ENCODE measurements at places on chromosomes 12 and 14.

DNA sequence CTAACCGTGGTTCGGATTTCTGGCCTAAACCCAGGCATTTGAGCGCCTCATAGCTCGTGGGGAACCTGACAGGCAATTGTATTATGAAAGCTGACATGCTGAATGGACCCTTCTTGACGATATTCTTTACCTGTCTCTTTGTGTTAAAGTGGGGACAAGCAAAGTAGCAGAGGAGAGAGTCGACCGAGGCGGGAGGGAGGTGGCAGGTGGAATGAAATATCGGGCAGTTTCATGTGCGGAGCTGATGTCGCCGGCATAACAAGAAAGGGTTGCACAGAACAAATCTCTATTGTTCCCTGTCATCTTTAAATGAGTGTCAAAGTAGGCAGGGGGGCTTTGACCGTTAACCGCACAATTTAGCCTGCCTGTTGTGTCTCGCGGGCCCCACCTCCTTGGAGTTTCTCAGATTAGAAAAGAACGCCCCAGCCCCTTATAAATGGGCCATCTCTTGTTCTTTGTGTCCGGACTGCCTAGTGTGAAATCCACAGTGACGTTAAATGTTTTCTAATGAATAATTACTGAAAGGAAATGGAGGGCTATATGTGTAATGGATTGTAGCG is 11.5 kb downstream of the MYO1H start:
- DNase-seq: no peak

DNA sequence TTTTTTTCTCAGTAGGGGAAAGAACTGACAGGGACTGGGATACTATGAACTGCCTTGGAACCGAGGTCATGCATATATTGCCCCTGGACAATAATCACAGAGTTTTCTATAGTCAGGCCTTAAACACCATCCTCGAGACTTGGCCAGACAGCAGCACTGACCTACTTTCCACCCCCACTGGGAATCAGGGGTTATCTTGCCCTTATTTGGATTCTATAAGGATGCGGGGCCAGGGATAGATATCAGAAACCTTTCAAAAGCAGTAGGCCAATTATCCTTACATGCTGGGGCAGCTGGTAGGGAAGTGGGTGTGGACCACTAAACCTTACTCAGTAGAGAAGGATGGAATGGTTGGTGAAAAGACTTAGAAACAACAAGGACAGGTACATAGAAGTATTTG is 2.0 kb downstream of the ZNF219 start:
- DNase-seq: no peak

- no peak for DNase-seq
Measured at GRCh38 chr12:89080793-89081465, 271.4 kb downstream of the DUSP6 start.

GRCh38 chr12:83040339-83040738 is 353.6 kb downstream of the TMTC2 start:
- no peak for DNase-seq

GRCh38 chr14:90423166-90423565 is 26.3 kb downstream of the CALM1 start:
- DNase-seq: no peak

DNA sequence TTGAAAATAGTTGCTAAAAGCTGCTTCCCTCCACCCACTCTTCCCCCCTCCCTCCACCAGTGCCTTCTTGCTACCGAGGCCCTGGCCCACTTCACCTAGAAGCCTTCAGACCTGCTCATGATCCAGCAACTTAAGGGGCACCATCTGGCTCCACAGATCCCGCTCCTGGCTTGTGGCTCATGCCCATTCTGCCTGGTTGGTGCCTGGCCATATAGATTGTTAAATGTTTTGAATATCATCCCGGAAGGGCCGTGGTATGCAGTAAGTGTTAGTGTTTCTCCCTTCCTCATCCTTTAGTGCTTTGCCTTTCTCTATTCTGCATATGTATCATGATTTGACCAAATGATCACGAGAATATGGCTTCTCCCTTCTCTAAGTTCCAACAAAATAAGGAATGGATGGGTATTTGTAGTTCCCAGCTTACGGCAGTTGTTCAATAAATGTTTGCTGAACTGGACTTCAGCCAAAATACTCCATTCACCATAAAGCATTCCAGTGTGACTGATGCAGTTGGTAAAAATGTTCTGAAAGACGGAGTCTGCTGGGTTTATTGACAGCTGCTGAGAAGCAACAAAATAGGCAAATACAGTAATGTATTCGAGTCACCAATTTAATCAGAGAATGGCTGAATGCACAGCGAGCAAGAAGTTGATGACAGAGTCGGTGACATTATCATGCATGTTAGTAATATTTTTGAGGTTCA is 30.7 kb downstream of the GRIP1 start:
- DNase-seq: no peak

GRCh38 chr12:127108360-127109215 is 1158.4 kb upstream of the TMEM132C start:
- no peak for DNase-seq

GRCh38 chr14:55188686-55189295 is 2.6 kb downstream of the DLGAP5 start:
- no peak for DNase-seq

GRCh38 chr12:131869871-131870418 is 24.5 kb upstream of the ULK1 start:
- no peak for DNase-seq

- no peak for DNase-seq
Measured at GRCh38 chr14:55373784-55374705, 37.6 kb downstream of the ATG14 start.

DNA sequence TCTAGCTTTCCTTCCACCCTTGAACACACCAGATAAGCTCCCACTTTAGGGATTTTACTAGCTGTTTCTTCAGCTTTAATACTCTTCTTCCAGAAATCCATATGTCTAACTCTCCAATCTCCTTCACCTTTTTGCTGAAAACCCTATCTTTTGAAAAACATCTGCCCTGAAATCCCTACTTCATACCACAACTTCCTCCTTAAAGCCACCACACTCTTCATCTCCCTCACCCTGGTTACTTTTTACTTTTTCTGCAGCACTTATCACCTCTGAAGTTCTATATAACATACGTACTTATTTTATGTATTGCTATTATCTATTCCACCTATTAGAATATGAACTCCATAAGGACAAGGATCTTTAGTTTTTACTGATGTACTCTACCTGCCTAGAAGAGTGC is 28.6 kb upstream of the PTPRQ start:
- DNase-seq: no peak

DNA sequence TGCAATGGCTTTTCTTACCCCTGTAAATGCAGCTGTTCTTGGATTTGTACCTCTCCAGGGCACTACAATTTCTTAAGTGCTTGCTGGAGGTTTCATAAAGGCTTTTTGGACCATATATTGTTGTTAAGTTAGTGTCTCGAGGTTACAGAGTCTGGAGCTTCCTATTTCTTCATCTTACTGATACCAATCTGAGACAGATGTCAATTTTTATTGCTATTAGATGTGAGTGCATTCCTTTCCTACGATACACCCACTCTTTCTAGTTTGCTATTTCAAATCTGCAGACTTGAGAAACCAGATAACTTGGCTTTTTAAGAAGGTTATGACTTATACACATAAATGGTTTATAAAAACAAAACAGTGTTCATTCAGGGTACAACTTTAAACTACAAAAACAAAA is 2.1 kb downstream of the NOXRED1 start:
- DNase-seq: no peak

DNA sequence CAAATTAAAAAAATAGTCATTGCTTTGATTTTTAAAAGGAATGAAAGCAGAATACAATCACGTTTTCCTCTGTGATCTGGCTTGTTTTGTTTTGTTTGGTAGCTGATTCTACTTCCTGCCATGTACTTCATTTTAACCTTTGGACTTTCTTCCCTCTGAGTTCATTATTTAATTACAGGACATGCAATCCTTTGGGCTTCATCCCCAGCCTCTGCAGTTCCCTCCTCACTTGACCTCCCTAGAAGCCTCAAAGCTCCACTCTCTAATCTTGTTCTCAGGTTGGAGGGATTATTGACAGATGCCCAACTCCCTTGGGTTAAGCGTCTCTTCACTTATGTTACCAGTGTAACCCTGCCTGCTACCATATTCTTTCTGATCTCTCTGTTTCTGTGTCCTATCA is 967.9 kb upstream of the SEL1L start:
- DNase-seq: no peak

- DNase-seq: no peak
Measured at GRCh38 chr14:84785996-84786395, 743.9 kb upstream of the FLRT2 start.

DNA sequence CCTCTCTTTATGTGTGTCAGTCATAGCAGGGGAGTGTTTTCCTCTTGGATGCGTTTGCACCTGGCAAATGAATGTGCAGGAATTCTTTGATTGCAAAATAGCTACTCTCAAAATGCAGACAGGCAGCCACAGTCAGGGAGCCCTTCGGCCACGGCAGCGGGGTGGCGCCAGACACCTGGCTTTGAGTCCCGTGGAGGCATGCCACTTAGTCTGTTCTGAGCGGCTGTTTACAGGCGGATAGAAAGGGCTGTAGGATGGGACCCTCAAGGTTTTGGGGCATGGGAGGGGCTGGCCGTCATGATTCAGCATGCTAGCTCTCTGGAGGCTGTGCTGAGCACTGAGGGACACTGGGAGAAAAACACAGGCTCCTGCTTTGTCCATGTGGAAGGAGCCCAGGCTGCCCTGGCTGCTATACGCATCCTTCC is 117.1 kb downstream of the SLC25A47 start:
- no peak for DNase-seq

- DNase-seq: no peak
Measured at GRCh38 chr12:57731411-57732080, 7.0 kb downstream of the AGAP2 start.
